ENCODE measurements at places on chromosomes 11 and 22. TPM values are rescaled to one million over a fixed set of nuclear protein-coding genes. Genes with fewer than 3 reads are reported as not detected.

- DNase-seq: no peak
Measured at GRCh38 chr22:31143038-31143437, 2.7 kb upstream of the PLA2G3 start.

DNA sequence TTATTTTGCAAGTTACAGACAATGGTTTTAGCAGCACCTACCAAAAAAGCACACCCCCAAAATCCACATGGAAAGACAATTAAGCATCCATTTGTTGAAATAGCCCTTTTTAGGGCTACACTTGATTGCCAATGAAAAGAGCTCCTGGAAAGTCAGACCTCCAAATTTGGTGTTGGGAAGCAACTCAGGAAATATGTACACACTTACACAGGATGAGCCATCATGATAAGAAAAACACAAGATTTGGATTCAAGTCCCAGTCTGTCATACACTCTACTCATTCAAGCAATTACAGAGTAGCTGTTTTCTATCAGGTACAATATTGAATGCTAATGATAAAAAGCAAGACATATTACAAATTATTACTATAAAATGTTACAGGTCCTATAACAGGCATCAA, 31.5 kb downstream of the FAM168A start:
- no peak for DNase-seq

The PTPN5 gene
- not detected for total RNA-seq

The CHADL gene
- total RNA-seq: 0.19 TPM
